ENCODE measurements at places on chromosomes 11 and 22. TPM values are rescaled to one million over a fixed set of nuclear protein-coding genes. Genes with fewer than 3 reads are reported as not detected.

DESI1 gene
- total RNA-seq: 6.4 TPM

MMP8 gene
- 1.5 TPM for total RNA-seq

TRIM51 gene
- total RNA-seq: not detected

OTOG gene
- total RNA-seq: not detected

IL17REL gene
- total RNA-seq: not detected

SEPTIN3 gene
- not detected for total RNA-seq

SLC22A12 gene
- not detected for total RNA-seq

TREH gene
- total RNA-seq: not detected

SLC37A2 gene
- 1.4 TPM for total RNA-seq

CACNA1I gene
- total RNA-seq: not detected

PATE2 gene
- 0.85 TPM for total RNA-seq

DNA sequence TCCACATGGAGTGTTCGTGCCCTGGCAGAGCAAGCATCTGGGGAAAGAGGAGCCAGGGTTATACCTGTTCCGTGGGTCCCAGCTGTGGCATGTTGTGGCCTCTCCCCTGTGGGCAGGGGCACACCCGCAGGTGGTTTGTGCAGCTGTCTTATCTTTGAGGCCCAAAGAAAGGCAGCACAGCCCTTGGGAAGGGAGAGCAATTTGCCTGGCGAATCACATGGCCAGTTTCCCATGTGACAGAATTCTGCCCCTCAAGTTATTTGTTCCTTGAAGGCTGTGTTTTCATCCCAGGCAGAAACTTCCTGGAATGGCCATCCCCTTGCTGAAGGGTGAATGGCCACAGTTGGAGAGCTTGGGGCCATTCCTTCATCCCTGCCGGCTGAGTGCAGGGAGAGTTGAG is 16.4 kb upstream of the COX8A start:
- H3K27ac ChIP-seq: no peak overlapping the region
- H3K4me1 ChIP-seq: no peaks in the 10 kb centered on the region
- DNase-seq: no peak
- no peaks in the 10 kb centered on the region for H3K27me3 ChIP-seq
- no peaks in the 10 kb centered on the region for H3K36me3 ChIP-seq

- H3K27ac ChIP-seq: peak overlapping the region; percentile 66
- no peaks in the 10 kb centered on the region for H3K27me3 ChIP-seq
- no peaks in the 10 kb centered on the region for H3K4me1 ChIP-seq
- no peak for DNase-seq
- no peak overlapping the region for H3K4me3 ChIP-seq
These were observed 36.2 kb downstream of the FZD4 start for GRCh38 chr11:86918973-86919372.

DNA sequence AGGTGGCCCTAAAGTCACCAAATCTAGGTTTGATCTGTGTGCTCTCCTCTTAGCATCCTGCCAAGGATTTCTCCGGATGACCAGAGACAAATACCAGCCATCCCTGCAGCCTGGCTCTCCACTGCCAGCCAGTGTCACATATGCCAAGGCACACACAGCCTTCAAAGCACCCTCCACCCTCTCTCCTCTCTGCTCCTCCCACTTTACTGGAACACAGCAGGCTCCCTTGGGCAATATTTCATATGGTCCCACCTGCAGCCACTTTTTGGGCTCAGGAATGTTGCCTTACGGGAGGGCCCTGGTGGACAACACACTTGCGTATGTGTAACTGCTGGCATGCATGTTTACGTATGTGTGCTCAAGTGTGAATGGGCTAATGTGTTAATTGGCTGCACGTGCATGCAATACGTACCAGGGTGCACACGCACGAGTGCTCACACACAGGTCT is 183.9 kb downstream of the CEP164 start:
- H3K4me1 ChIP-seq: no peaks in the 10 kb centered on the region
- no peaks in the 10 kb centered on the region for H3K36me3 ChIP-seq
- H3K27me3 ChIP-seq: no peaks in the 10 kb centered on the region
- no peak overlapping the region for H3K27ac ChIP-seq
- DNase-seq: no peak

DNA sequence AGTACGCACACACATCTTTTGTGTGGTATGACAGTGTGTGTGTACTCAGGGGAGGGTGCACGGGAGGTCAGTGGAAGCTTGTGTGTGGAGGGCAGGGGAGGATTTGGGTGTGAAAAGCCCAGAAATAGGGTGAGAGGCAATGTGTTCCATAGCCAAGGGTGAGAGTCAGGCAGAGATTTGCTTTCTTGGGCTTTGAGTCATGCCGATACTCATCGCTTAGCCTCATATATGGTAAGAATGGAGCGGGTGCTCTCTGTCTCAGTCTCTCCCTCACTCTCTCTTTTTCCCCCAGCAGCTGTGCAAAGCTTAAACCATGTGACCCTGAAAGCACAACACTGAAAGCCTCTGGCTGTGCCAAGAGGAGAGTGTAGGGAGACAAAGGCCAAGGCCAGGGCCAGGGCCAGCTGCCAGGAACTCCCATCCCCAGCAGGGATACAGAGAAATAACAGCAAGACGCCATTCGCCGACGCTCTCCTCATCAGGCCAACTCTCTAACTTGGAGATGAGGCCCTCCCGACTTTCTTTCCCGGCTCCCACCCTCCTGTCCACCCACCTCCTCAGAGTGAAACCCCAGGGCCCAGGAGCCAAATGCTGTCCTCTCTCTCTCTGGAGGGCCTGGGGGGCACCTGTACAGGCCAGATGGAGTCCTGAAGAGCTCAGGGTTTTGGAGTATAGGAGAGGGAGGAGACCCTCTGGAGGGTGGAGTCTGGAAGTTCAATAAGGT is 20.3 kb upstream of the MICAL3 start:
- H3K27ac ChIP-seq: peak overlapping the region; percentile 57
- no peak overlapping the region for H3K4me3 ChIP-seq
- no peaks in the 10 kb centered on the region for H3K36me3 ChIP-seq
- H3K27me3 ChIP-seq: no peaks in the 10 kb centered on the region
- H3K4me1 ChIP-seq: no peaks in the 10 kb centered on the region

- no peaks in the 10 kb centered on the region for H3K27me3 ChIP-seq
- no peak for DNase-seq
- H3K36me3 ChIP-seq: no peaks in the 10 kb centered on the region
- no peak overlapping the region for H3K27ac ChIP-seq
- H3K4me3 ChIP-seq: no peak overlapping the region
These were observed 25.4 kb downstream of the TP53AIP1 start for GRCh38 chr11:128917144-128917724.

GRCh38 chr11:11987503-11988022 is 20.9 kb downstream of the DKK3 start:
- H3K4me1 ChIP-seq: no peaks in the 10 kb centered on the region
- H3K4me3 ChIP-seq: no peak overlapping the region
- no peak for DNase-seq
- no peak overlapping the region for H3K27ac ChIP-seq
- H3K36me3 ChIP-seq: no peaks in the 10 kb centered on the region

- no peaks in the 10 kb centered on the region for H3K36me3 ChIP-seq
- H3K27ac ChIP-seq: no peak overlapping the region
- H3K4me3 ChIP-seq: no peak overlapping the region
- no peaks in the 10 kb centered on the region for H3K27me3 ChIP-seq
- DNase-seq: no peak
These were observed 122.3 kb upstream of the BID start for GRCh38 chr22:17896586-17896985.

- no peaks in the 10 kb centered on the region for H3K27me3 ChIP-seq
- no peaks in the 10 kb centered on the region for H3K4me1 ChIP-seq
- H3K4me3 ChIP-seq: no peak overlapping the region
- no peak overlapping the region for H3K27ac ChIP-seq
- H3K36me3 ChIP-seq: no peaks in the 10 kb centered on the region
These were observed 23.4 kb upstream of the NECTIN1 start for GRCh38 chr11:119752345-119752871.

DNA sequence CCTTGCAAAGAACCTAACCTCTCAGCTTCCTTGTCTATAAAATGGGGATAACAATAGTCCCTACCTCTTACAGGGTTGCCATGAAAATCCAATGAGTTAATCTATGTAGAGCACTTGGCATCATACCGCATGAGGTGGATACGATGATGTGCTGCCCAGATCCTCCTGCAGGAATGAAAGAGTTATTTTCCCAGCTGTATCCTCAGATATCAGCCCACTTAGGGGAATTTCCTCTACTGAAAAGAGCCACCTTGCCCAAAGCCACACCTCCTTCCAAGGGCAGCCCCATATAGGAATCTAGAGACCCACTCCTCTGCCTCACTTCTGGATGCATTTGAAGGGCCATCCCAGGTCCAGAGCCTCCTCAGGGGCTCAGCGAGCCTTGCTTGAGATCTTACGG is 128.4 kb downstream of the CCDC81 start:
- H3K27me3 ChIP-seq: no peaks in the 10 kb centered on the region
- no peaks in the 10 kb centered on the region for H3K4me1 ChIP-seq
- no peak overlapping the region for H3K4me3 ChIP-seq
- H3K36me3 ChIP-seq: no peaks in the 10 kb centered on the region

GRCh38 chr11:70460111-70460510 is 61.8 kb downstream of the CTTN start:
- H3K27ac ChIP-seq: no peak overlapping the region
- H3K36me3 ChIP-seq: no peaks in the 10 kb centered on the region
- H3K4me1 ChIP-seq: no peaks in the 10 kb centered on the region
- no peak for DNase-seq
- H3K27me3 ChIP-seq: no peaks in the 10 kb centered on the region
- no peak overlapping the region for H3K4me3 ChIP-seq

- no peak for DNase-seq
- H3K36me3 ChIP-seq: no peaks in the 10 kb centered on the region
- no peaks in the 10 kb centered on the region for H3K27me3 ChIP-seq
- H3K4me1 ChIP-seq: no peaks in the 10 kb centered on the region
- H3K27ac ChIP-seq: no peak overlapping the region
These were observed 31.8 kb downstream of the B3GAT1 start for GRCh38 chr11:134380229-134380628.

All from uterus (tissue), 4 donors.